NCI-H526 treated with DMSO at 0.1 percent for 48 hours (cell line): ENCODE measurements at places on chromosomes 13 and 19.

DNA sequence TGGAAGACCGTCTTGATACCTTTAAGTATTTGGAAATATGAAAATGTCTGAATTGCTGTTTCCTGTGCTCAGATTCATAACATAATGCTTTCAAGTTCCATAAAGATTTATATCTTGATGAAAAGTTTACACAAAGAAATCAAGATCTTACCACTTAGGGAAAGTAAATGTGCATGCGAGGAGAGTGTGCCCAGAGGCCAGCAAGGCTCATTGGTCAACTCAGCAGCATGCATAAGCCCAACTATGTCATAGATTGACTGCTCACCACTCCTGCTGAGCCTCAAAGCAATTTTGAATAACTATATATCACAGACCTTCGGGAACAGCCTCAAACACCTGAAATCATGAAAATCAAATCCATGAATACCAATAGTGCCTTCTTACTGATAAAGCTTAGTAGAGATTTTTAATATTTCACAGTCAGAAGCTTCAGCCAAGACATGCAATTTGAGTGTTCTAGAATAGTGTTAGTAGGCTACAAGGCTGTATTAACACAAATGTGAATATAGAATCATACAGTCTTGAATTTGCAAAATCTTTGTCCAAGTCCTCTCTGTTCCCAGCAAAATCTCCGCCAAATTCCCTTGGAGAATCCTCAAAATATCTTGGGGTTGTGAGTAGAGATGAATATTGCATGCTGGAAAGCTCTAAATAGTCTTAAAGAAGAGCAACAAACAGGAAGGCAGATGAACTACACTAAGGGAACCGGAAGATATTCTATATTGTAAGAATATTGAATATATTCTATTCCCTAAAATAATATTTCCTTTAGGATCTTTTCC is 124.1 kb downstream of the DCLK1 start:
- no peak for DNase-seq

GRCh38 chr19:41112728-41113290 is 1.4 kb upstream of the CYP2F1 start:
- DNase-seq, result no peak

- DNase-seq, result no peak
Measured at GRCh38 chr13:100541897-100542825, 46.4 kb downstream of the GGACT start.

- DNase-seq, result no peak
Measured at GRCh38 chr13:81539643-81540150, 1198.8 kb upstream of the SPRY2 start.

DNA sequence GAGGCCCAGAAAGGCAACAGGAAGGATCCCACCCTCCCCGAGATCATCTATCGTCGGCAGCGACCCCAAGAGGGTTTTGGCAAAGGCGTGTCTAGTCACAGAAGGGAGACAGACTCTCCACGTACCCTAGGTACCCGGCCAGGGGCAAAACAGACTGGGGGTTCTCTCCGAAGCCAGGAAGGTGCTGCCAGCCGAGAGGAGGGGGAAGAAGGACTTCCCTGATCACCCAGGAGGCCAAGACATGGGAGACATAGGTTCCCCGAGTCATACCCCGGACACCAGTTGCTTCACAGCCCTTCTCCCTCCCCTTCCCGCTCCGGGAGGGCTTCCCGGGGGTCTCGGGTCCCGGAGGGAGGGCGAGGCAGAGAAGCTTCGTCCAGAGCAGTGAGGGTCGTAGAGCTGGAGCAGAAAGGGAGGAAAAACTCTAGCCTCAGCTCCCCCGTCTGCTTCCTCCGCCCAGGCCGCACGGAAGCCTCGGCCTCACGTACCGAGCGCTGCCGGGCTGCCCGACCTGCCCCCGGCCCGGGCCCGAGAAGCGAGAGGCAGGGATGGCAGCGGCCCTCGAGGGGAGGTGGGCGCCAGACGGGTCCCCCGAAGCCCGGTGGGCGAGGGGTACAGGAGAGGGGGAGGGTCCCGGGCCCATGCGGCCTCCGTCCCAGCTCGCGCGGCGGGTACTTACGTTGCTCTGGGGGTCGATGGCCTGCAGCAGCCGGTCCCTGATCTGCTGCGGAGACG is 644 bp downstream of the MED26 start:
- no peak for DNase-seq

GRCh38 chr13:72186730-72187422 is 319.9 kb upstream of the DACH1 start:
- DNase-seq, result no peak
